Body of pancreas (tissue), 4 donors: ENCODE measurements at places on chromosomes 7 and 10. TPM values are rescaled to one million over a fixed set of nuclear protein-coding genes. Genes with fewer than 3 reads are reported as not detected.

SPDYE2 gene
- not detected for total RNA-seq

KEL gene
- total RNA-seq = 0.33 TPM

DDX56 gene
- total RNA-seq = 54.1 TPM

GJD4 gene
- not detected for total RNA-seq

OR9A2 gene
- total RNA-seq = not detected

DNA sequence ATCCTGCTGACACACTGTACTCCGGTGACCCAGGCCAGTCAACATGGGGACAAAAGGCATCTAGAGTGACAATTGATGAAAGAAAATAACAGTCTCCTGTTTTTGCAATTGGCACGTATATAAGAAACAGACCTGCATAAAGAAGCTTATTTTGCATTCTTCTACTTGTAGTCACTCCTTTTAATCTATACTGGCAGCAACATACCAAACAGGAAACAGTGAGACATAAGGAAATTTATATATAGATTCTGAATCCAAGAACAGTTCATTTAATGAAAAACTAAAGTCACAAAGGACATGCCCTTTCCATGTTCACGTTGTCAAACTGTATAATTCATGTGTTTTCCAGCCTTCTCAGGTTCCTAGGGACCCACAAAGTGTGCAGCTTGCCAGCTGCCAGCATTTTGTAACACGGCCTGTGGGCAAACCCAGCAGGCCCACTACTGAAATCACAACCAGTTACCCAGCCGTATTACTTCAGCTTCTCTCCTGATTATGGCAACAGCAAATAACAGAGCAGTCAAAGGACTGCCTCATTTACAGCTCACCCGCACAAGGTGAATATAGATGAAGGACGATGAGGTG, 72.3 kb downstream of the AMPH start:
- DNase-seq = no peak

DNA sequence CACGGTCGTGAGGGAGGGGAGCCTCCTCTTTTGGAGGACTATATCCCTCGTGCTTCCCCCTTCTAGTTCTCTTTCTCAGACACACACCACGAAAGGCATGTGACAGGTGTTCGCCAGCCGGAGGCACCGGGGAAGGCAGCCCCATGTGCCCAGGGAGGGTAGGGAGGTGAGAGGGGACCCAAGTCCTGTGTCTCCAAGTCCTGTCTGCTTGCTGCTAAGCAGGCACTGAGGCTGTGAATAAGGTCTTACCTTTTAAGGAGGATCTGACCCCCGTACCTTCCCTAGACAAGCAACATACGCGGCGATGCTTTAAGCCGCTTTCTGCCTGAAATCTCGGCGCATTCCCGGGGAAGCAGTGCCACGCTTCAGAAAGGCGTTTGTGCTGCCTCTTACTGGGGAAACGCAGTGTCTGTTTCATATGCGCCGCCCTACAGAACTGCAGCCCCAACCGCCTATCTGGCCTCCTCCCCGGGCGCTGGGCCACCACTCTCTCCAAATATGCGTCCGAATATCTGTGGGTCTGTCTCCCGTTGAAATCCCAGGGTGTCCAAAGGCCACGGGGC, 770 bp downstream of the PLXNA4 start:
- DNase-seq = peak; percentile 15

- no peak for DNase-seq
These were observed 66.8 kb downstream of the PCGF5 start for GRCh38 chr10:91287276-91287675.

DNA sequence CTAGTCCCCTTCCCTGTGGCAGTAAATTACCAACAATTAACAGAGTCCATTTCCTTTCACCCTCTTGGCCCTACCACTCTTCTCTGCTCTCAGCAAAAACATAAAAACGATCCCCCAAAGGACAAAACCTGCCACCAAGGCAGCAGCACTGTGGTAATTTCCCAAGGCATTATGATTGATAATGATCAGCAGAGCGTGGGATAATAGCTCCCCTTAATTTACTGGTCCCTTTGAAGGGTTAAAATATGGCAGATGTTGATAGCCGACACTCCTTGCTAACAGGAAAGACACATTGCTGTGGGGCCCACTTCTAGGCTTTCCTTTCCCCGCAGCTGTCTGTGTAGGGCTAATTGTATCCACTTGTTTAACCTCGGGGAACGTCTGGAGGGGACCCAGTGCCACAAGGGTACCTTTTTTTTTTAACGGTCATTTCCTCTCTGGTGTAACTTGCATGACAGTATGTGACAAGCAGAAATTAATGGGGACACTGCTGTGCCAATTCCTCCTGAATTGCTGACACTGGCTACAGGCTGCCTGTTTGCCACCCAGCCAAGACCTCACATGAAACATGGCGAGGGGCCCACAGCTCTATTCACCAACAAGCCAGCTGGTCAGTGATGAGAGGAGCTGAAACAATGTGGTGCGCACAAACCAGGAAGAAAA, 81.3 kb downstream of the CDK6 start:
- DNase-seq = no peak

DNA sequence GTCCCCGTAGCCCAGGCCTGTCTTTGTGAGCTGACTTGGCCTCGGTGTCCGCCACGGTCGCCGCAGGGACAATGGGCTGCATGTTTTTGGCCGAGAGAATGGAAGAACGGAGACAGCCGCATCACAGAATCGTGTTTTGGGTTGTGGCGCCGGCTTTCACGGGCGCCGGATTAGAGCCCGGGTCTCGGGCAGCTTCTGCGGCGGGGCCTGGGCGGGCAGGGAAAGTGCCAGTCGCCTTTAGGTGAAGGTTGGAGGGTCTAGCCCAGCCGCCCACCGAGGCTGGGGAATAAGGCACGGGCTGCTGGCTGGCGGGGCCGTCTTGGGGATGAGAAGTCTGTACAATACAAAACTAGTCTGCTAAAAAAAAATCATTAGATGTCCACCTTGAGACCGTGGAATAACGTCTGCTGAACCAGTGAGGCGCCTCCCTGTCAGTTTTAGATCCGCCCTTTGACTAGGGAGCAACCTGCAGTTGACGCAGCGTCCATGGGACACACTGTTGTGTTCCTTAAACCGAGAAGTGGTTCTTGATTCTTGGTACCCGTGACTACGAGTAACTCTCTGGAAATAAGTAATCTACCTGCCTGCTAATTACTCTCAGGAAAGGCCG, 577 bp downstream of the DNAJB9 start:
- DNase-seq = peak; percentile 71

DNA sequence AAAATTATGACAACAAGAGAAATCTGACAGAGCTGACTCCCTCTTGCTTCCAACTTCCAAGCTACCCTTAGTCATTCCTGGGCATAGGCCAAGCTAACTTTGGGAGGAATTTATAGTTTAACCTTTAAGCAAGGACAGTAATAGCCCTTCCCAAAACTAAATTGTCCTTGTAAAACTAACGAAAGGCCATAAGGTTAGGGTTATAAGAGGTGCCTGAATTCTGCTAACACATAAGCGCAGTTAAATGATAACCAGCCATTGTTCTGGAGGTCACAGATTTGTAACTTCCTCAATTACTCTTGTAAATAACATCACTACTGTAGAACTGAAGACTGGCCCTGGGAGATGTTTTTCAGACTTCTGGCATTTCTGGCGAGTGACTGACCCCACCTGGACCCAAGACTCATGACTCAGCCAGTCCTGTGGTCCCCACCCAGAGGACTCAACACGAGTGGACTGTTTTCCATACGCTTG, 481.2 kb downstream of the KCNMA1 start:
- DNase-seq = no peak

DNA sequence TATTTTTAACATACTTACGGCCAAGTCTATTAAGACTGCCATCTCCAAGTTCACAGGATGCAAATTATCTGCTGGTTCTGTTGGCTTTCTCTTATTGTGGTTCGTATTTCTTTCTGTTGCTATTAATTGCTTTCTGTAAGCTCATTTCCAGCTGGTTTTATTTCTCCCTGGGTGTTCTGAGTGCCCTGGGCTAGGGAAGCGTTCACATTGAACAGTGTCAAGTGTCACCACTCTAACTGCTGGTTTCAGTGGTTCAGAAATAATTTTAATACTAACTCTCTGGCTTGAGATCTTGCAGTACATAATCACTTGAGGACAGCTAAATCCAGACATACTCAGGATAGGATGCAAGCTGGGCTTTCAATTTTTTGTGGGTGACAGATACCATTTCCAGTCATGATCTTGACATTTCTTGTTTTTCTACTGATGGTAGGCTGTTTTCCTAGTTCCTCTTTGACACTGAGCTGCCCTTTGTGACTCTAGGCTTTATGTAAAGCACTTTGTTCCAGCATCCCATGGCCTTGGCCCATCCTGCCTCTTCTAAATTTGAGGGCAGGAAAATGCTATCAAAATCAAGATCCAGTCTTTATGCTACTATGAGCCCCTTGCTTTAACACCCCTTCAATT, 117.6 kb downstream of the SNX13 start:
- no peak for DNase-seq

DNA sequence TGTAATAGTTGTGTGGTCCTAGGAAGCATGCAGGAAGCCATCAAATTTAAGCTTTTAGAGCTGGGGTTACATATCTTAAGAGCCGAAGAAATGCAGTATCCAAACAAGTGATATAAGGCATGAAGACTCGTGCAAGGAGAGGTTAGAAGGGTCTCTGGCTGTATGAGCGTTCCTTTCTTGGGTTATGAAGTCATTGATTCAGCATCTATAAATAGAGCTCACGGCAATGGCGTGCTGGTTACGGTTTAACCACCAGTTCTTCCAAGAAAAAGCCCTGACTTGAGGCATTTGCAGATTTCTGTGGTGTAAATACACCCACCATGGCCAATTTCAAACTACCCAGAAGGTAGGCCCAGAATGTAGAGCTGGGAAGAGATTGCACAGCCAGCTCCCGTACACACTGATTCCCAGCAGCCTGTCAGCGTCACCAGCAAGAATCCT, 72.0 kb upstream of the KAT6B start:
- DNase-seq = no peak

DNA sequence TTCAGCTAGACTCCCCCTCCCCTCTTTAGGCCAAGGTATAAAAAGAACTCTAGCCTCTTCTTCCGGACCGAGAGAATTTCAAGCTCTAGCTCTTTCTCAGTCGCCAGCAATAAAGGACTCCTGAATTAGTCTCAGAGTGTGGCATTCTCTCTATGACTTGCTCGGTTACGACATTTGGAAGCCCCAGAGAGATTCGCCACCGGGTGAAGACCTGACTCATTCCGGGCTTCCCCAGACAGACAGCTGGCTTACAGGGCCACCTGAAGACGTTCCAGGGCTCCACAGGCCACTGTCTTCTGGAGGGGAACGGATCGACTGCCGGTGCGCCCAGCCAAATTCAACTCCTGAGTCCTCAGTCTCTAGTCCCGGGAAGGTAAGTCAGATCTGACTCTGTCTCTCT, at the start of gene AKR1B15:
Gene AKR1B15, plus strand, starts transcription at position 234 of the 400 bp plus-strand sequence. CDS start 15,510 bp downstream, outside the sequence.
- no peak for DNase-seq

DNA sequence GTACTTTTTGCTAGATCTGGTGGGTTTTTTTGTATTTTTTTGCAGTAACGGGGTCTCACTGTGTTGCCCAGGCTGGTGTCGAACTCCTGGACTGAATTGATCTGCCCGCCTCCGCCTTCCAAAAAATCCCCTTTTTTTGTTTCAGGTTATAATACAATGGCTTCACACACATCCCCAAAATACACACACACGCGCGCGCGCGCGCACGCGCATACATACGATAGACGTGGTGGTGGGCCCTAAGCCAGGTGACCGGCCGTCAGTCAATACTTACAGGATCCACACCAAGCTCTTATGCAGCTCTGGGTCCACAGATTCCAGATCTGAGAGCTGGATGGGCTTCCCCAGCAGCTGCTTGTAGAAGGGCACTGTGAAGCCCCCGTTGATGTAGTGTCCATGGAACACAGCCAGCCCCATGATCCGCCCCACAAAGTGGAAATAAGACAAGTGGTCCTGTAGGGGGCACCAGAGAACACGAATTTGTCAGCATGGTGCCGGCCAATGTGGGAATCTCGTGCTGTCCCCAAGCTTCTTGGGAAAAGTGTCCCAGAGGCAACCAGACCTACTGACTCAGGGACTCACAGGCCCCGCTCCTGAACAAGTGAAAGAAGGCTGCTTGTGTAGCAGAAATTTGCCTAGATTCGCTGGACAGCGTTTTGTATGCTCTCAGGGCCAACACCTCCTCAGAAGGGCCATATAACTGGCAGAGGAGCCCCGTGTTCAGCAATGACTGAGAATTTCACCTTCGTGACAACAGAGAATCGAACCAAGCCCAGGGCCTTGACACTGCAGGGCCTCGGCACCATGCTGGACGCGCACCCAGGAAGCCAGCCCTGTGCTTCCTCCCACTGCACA, 103.6 kb downstream of the SMURF1 start:
- DNase-seq = peak; percentile 90

- DNase-seq = no peak
These were observed 20.4 kb downstream of the DNAJC9 start for GRCh38 chr10:73226663-73227062.
